ENCODE measurements at places on chromosomes 6 and 20.

DNA sequence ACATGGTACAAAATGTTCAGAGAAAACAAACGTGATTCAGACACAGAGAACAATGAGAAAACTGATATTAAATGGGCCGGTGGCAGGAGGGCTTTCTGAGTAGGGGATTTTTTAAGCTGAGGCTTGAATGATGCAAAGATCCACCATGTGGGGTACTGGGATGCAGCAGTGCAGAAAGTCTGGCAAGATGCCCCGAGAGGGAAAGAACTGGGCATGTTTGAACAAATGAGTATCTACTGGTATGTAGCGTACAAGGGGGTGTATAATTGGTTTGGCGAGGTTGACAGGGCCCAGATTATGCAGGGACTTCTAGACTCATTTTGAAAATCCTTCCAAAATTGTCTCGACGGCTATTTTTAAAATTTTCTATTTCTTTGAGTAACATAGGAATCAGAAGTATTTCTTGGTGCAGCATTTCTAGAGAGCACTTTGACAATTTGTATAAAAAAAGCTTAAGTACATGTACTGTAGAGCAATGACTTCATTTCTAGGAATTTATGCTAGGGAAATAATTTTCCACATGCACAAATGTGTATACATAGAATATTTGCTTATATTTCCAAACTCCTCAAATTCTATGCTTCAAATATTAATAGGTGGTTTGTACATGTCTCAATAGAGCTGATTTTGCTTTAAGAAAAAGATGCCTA, 119.6 kb upstream of the DOK5 start:
- peak; percentile 27 for DNase-seq

GRCh38 chr6:161232010-161232409, 41.9 kb downstream of the AGPAT4 start:
- DNase-seq, result no peak

DNA sequence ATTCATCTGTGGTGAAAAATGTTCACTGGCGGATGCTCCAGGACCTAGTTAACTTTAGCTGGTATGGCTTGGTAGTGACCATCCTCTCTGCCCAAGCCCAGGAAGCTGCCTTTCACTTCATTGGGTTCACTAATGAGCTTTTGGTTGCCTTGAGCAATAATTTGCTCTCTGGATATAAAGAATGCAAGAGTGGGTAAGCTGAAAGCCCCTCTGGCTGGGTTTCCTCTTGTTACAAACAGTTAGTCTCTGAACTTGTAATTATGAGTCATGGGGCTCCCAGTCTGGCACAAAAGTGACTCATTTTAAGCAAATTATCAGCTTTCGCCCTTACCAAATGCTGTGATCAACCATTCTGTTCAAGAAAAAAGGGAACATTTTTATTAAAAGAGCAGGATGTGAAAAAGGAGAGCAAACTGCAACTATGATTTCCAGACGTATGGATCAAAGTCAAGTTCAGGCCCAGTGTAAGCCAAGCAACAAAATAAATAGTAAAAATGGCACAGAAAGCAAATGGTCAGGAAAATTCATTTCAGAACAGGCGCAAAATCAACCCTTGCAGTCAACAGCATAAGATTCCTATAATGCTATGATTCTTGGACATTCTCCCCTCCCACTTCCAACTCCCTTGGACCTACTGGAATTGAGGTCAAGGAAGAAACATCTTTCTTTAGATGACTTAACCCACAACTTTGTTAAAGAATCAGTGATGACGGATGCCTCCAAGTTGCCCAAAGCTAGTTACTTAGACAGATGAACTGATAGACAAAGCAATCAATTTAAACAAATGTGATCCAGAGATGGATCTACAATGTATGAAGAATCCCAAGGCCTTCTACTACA, 130.0 kb upstream of the KCNK16 start:
- DNase-seq, result no peak

- DNase-seq, result no peak
These were observed 85.9 kb downstream of the SMOC2 start for GRCh38 chr6:168526841-168527281.

DNA sequence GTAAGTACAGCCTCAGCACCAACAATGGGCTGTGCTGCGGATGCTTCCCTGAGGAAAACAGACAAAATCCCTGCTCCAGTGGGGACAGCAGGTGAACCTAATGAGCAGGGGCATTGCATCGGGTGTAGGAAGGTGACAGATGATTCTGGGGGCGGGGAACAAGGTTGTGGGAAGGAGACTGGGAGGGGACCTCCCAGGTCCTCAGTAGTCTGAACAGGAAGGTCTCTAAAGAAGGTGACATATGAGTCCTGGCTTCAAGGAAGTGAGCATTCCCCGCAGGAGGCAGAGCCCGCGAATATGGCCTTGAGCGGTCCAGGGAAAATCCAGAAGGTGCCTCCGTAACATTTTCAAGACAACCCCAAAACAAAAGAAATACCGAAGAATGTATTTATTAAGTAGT, 19.4 kb downstream of the ULBP1 start:
- DNase-seq, result no peak

GRCh38 chr20:25199473-25200260, 4.2 kb downstream of the ENTPD6 start:
- DNase-seq, result no peak

GRCh38 chr6:26276841-26277648, 88.0 kb upstream of the BTN3A2 start:
- no peak for DNase-seq

All from right hindlimb (tissue), 1 donor.